HFFc6 (cell line): ENCODE measurements at places on chromosomes 12 and 14. TPM values are rescaled to one million over a fixed set of nuclear protein-coding genes. Genes with fewer than 3 reads are reported as not detected.

DNA sequence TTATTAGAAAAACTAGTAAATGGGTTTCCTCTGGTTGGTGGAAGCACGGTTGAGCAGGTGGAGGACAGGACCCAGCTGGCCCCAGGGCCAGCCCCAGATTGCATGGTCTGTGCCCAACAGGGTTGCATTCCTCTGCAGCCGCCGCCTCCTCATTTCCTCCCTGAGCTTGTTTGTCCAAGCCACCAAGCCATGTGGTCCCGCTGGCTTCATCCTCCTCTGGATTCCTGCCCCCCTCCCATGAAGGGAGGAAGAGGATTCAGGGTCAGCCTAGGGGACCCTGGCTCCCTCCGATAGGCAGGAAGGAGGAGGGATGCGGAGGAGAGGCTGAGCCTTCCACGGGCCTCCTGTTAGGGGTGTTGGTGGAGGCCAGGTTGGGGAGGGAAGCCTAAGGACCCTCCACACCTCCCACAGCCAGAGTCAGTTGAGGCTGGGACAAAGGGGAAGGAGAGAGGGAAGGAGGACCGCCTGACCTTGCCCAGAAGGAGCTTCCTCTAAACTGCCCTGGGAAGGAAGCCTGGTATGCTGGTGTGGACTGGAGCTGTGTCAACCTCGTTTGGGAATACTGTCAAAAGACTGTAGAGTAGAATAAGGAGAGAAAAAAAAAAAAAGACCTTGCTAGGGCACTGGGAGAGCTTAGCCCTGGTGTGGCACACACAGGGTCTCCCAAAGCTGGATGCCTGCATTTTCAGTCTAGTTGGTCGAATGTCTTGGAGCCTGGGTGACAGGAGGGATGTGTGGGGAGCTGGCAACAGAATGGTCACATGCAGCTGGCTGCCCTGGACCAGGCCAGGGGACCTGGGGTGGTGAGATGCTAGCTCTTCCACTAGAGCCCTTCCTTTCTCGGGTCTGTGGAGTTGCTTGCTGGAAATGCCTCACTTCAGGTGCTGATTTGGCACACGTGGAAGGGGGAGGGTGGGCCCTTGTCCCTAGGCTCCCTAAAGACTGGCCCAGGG is 42.4 kb downstream of the PLEKHG3 start:
- no peak overlapping the region for H3K4me3 ChIP-seq
- H3K27ac ChIP-seq, result no peak overlapping the region
- H3K27me3 ChIP-seq, result peaks cover 1% of the 10 kb centered on the region
- DNase-seq, result no peak
- peaks cover 14% of the 10 kb centered on the region for H3K4me1 ChIP-seq

DNA sequence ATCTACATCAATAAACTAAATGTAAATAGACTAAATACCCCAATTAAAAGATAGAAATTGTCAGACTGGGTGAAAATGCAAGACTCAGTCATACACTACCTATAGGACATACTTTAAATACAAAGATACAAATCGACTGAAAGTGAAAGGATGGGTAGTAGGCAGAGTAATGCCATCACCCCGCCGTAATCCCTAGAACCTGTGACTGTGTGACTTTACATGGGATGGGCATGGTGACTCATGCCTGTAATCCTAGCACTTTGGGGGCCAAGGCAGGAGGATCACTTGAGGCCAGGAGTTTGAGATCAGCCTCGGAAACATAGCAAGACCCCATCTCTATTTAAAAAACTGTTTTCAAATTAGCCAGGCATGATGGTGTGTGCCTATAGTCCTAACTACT is 2.6 kb upstream of the EVL start:
- H3K27ac ChIP-seq, result no peak overlapping the region
- peaks cover 13% of the 10 kb centered on the region for H3K27me3 ChIP-seq
- H3K36me3 ChIP-seq, result no peaks in the 10 kb centered on the region
- no peak for DNase-seq
- H3K4me3 ChIP-seq, result no peak overlapping the region
- no peaks in the 10 kb centered on the region for H3K4me1 ChIP-seq

The SERPINA10 gene
- not detected in 3 replicates for total RNA-seq

The SLC6A13 gene
- total RNA-seq, result not detected in 3 replicates

DNA sequence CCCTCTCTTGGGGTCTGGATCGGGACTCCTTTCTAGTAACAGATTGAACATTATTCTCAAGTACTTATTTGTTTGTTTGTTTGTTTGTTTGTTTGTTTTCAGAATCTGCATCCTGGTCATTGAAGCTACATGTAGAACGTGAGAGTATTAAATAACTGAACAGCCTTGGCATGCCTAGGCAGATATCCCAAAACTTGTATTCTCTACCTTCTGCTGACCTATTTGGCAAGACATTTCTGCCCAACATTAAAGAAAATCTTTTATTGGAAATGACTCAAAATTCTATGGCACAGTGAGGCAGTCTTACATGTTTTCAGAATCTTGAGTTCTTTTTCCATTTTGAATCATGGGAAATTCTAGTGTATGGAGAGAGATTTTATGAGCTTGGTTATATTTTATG is 165.1 kb upstream of the CNOT2 start:
- DNase-seq, result no peak
- H3K36me3 ChIP-seq, result no peaks in the 10 kb centered on the region
- no peaks in the 10 kb centered on the region for H3K27me3 ChIP-seq
- no peak overlapping the region for H3K4me3 ChIP-seq
- no peaks in the 10 kb centered on the region for H3K4me1 ChIP-seq

DNA sequence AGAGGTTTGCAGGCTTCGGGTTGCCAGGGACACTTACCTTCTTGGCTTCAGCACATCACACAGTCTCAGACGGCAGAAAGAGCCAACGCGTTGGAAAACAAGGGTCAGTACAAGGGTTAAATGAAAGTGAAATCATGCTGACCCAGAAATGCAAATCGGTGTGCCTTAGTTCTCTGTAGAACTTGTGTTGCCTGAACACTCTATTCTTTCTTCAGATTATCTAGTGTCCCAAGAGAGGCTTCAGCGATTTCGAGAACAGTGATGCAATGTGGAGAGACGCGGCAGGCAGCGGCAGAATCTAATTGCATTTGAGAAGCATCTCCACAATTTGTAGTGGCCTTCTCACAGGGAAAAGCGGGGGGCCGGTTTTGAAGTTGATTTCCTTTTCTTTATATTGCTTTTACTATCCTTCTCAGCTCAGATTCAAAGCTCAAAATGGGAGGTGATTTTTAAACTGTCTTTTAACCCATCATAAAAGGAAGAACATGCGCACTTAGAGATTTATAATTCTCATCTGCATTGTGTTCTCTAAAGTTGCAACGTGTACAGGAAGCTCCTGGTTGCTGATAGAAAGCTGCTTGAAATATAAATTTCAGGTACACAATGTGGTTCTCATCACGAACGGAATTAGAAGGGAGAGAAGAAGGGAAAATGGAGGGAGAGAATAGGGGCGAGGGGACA is 67.8 kb upstream of the EGLN3 start:
- no peak for DNase-seq
- H3K27me3 ChIP-seq, result no peaks in the 10 kb centered on the region; the same call in 1 of the 2 replicates
- no peaks in the 10 kb centered on the region for H3K4me1 ChIP-seq

The MSRB3 gene
- 118 to 166 TPM (median 138 TPM) in 3 replicates for total RNA-seq

DNA sequence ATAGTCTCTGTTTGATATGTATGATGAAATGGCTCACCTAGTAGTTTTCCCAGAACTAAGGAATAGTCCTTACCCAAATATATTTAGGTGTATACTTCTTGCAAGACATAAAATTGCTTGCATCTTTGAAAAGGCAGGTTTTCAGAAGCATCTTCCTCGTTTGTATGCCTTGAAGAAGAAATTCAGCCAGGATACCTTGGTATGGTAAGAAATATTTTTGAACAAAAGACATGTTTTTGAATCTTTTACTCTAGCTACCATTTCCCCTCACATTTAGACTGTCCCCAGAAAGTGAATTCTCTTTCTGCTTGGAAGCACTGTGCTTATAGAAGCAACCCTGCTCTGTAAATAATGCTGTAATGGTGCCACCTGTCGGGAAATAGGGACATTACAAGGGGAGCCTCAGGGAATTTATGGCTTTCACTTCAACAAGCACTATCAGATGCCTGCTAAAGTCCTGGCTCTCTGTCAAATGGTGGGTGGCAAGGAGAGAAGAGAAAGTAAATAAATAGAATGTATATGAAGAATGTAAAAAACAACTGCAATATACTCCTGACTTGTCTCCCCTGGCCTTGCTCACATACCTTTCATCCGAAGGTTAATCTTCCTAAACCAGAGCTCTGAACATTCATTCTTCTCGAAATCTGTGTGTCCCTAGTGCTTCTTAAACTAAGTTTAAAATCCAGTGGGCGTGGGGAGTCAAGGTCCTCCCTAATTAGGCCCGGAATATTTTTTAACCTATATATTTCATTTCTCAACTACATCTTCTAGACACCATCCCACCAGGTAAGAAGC is 6.1 kb downstream of the CCDC184 start:
- no peak overlapping the region for H3K27ac ChIP-seq
- peak; percentile 60 for DNase-seq
- H3K4me1 ChIP-seq, result peaks cover 38% of the 10 kb centered on the region
- H3K36me3 ChIP-seq, result no peaks in the 10 kb centered on the region
- peaks cover 26% of the 10 kb centered on the region for H3K27me3 ChIP-seq
- H3K4me3 ChIP-seq, result no peak overlapping the region

- peak; percentile 25 for DNase-seq
- no peak overlapping the region for H3K27ac ChIP-seq
- peaks cover 62% of the 10 kb centered on the region for H3K4me1 ChIP-seq
Measured at GRCh38 chr12:69392179-69392928, 32.8 kb downstream of the YEATS4 start.

The TIMELESS gene
- 10.0 to 20.4 TPM (median 17.4 TPM) in 3 replicates for total RNA-seq

The CCND2 gene
- 5.1 to 25.9 TPM (median 5.8 TPM) in 3 replicates for total RNA-seq

The KLRF1 gene
- total RNA-seq, result not detected in 2 replicates

DNA sequence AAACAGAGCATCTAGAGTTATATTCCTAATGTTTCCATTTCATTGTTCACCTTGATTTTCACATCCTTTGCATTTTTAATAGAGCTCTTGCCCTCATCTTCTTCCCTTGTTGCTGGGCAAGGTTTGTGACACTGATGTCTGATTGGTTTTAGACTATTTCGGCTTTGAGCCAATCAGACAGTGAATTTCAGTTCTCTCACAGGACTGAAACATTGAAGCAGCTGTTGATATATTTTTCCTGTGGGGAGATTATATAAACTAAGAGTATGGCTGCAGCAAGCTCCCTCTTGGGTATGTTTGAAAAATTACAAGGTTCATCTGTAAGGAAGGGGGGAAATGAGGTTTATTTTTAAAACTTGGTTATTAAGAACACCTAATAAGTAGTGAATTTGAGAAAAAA is 51.2 kb downstream of the ATF7IP start:
- DNase-seq, result peak; percentile 79
- peaks cover 15% of the 10 kb centered on the region for H3K36me3 ChIP-seq
- H3K27ac ChIP-seq, result peak overlapping the region; percentile 77

DNA sequence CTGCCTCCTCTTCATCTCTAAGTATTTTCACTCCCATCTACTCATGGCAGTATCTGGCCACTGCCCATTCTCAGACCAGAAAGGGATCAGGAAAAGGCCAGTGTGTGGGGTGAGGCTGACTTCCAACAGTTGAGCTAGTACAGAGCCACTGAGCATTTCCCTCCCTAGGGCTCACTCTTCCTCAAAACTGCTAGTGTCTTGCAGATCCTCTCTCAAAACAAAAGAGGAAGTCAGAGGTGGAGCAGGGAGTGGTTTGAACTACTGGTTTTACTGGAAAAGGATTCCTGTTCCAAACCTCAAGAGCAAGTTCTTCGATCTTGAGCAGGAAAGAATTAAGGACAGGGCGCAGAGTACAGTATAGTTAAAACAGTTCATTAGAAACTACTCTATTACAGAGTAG is 11.7 kb upstream of the RNASE10 start:
- H3K4me3 ChIP-seq, result no peak overlapping the region
- no peaks in the 10 kb centered on the region; the same call in 1 of the 2 replicates for H3K36me3 ChIP-seq
- H3K27ac ChIP-seq, result no peak overlapping the region
- DNase-seq, result no peak
- H3K4me1 ChIP-seq, result peaks cover 50% of the 10 kb centered on the region

DNA sequence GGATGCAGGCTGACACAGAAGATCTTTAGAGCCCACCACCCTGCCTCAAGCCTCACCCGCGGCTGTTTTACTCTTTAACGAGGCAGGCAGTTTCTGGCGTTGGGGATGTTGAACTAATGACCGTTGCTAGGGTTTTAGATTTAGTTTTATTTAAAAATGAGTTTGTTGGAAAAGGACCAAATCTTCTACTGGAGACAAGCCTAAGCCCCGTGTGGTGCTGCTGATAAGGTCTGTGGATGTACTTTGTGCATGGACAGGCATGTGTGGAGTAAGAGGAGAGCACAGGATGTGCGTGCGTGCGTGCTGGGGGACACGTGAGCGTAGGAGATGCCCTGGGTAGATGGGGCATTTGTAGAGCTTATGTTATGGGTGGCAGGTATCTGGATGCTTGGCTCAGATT is 5.7 kb downstream of the NTF3 start:
- DNase-seq, result no peak
- peaks cover 51% of the 10 kb centered on the region for H3K4me1 ChIP-seq

The FOXM1 gene
- 41.9 to 86.3 TPM (median 70.8 TPM) in 3 replicates for total RNA-seq

- peak; percentile 35 for DNase-seq
- H3K36me3 ChIP-seq, result peaks cover 64% of the 10 kb centered on the region
- H3K4me1 ChIP-seq, result peaks cover 64% of the 10 kb centered on the region
- H3K27me3 ChIP-seq, result no peaks in the 10 kb centered on the region; the same call in 1 of the 2 replicates
- H3K4me3 ChIP-seq, result no peak overlapping the region; the same call in 1 of the 2 replicates
Measured at GRCh38 chr14:71465316-71465715, 466.9 kb upstream of the RGS6 start.

- peaks cover 9% of the 10 kb centered on the region for H3K4me1 ChIP-seq
- peaks cover 3% of the 10 kb centered on the region for H3K27me3 ChIP-seq
- no peak overlapping the region for H3K4me3 ChIP-seq
- peaks cover 33% of the 10 kb centered on the region for H3K36me3 ChIP-seq
- DNase-seq, result no peak
Measured at GRCh38 chr12:112025808-112026375, 12.7 kb downstream of the ERP29 start.

The TCTN2 gene
- 6.8 to 9.9 TPM (median 8.6 TPM) in 3 replicates for total RNA-seq

DNA sequence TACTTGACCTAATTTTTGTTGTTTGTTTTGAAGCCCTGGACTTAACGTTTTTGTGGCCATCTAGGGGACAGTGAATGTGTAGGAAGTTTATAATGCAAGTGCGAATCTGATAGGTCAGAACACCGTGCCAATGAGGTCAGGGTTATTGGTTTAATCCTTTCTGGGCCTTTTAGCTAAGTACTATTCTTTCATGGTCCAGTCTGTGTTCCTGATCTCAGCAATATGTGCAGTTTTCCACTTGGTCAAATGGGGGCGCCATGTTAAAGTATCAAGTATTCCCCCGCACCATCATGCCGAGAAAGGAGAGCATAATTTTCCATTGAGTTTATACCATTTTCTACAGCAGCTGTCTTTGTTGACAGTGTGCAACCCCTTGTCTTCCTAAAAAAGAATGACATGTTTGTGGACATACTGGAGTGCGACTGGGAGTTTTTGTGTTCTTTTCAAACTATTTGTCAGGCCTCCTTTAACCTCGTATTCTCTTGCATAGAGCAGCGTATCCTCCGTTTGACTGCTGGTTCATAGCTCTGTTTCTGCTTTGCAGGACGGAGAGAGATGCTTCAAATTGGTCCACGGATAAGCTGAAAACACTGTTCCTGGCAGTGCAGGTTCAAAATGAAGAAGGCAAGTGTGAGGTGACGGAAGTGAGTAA is 1.3 kb downstream of the AHSA1 start:
- peaks cover 35% of the 10 kb centered on the region for H3K4me1 ChIP-seq
- peak overlapping the region; percentile 98 for H3K4me3 ChIP-seq
- H3K27me3 ChIP-seq, result peaks cover 2% of the 10 kb centered on the region
- DNase-seq, result peak; percentile 68
- peak overlapping the region; percentile 98 for H3K27ac ChIP-seq

The P2RX7 gene
- total RNA-seq, result 0.08 and 0.28 TPM in 2 replicates
